ENCODE measurements at places on chromosomes 1 and 21.

DNA sequence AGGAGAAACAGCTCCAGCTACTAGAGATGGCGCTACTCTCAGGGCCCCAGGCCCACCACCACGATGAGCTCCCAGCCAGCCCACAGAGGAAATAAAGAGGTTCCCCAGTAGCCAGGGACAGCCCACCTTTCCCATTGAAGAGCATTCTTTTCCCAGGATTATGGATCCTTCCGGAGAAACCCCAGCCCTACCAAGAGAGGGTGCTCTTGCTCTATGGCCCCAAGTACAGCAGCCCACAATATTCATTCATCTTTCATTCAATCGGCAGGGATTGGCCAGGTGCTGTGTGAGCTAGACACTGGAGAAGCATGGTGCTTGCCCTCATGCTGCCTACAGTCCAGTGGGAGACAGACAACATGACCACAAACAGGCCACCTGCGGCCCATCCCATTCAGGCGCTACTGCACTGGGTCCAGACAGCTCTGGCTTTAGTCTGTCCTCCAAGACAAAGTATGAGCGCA lies 29.9 kb downstream of the PMVK start:
- no peak for DNase-seq

DNA sequence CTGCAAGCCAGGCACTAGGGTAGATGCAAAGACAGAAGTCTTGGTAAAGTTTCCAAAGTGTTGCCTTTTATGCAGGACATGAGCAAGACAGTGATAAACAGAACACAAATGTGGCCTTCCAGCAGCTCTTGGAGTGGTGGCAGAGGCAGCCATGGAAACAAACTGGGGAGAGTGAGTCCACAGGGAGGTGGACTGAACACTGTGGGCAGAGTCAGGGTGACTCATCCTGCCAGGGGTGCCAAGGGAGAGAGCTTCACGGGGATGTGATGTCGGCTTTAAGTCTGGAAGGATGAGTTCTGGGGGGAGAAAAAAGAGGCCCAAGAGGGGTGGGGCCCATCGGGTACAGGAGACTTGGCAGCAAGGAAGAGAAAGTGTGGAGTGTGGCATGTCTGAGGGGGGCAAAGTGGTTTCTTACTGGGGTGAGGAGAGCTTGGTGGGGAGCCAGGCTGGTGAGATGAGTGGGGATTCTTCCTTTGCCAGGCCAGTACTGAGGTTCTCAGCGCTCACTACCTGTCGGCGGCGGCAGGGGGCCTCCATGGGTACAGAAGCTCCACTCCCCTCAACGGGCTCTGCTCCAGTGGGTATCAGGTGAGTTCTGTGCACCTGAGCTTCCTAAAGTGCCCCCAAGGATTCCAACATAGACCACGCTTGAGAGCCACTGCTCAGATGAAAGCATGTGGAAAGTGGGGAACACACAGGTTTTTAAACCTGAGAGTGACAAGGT lies 41.8 kb downstream of the KIAA0040 start:
- DNase-seq, result no peak

- no peak for DNase-seq
Measured at GRCh38 chr1:47814612-47815395, 182.4 kb downstream of the TRABD2B start.

DNA sequence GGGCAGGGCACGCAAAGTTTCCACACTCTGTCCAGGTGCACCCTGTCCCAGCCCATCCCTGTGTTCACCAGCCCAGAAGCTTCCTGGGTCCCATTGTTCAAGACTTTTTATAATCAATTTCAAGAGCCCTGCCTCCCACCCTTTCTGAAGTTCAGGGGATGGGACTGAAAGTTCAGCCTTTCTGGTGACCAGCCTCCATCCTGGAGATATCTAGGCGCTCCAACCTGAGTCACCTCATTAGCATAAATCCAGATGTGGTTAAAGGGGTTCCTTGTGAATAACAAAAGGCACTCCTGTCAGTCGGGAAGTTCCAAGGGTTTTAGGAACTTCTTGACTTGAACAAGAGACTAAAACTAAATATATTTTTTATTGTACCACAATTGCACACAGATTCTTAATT lies 48.4 kb upstream of the RAP1A start:
- DNase-seq, result no peak

- no peak for DNase-seq
Measured at GRCh38 chr1:3126756-3127678, 58.0 kb downstream of the PRDM16 start.

GRCh38 chr1:7535934-7536878 lies 234.9 kb upstream of the VAMP3 start:
- DNase-seq, result no peak

DNA sequence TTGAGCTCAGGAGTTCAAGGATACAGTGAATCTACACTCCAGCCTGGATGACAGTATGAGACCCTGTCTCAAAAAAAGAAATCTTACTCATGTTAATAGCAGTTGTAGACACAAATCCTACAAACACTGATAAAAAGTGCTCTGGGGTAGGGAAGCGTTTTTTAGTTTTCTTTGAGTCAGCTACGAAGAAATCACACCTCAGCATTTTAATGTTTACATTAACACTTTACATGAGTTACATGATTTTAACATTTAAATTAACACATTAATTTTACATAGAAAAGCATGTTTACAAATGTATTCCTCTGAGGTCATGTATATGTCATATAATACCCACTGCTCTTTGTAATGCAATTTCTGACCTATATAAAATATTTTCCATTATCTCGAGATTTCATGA lies 419.2 kb downstream of the DPYD start:
- DNase-seq, result no peak

DNA sequence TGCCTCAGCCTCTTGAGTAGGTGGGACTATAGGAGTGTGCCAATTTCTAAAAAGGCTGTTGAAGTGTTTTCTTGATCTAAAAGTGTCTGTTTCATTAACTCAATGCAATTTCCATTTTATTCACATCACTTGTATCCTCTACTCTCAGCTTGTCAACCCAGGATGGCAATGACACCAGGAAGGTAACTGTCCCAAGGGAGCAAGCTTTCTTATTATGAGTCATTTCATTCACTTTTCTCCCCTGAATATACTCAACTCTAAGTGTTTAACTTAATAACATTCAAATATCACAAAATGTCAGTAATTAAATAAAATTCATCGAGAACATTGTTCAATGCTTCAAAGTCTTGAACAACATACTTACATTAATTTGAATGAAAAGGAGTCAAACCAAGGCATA lies 22.9 kb upstream of the GFI1 start:
- DNase-seq, result no peak

DNA sequence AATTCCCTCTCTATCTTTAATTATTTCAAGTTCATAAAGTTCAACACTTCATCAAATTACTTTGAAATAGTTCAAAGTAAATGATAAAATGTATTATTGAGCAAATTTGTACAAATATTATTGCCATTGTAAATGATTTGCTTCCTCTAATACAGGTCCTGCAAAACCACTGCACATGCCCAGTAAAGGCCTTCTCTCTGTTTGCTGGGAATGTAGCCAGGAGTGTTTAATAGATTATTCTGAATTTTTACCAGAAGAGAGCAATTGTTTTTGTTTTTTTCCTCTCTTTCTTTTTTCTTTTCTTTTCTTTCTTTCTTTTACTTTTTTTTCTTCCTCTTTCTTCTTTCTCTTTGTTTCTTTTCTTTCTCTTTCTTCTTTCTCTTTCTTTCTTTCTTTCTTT lies 486.3 kb downstream of the PTBP2 start:
- no peak for DNase-seq

All from stimulated activated CD4-positive, alpha-beta T cell treated with anti-CD3 and anti-CD28 coated beads, Interleukin-15, amount 100 ng/mL, for 48 hours (primary cell).